ENCODE measurements at places on chromosomes 2 and 18. TPM values are rescaled to one million over a fixed set of nuclear protein-coding genes. Genes with fewer than 3 reads are reported as not detected.

The DYSF gene
- total RNA-seq: 8.5 TPM

The RAPH1 gene
- 27.4 TPM for total RNA-seq

The GNLY gene
- total RNA-seq: not detected

The IL1R2 gene
- total RNA-seq: not detected

GRCh38 chr2:106269591-106270291 lies 75.6 kb upstream of the UXS1 start:
- DNase-seq: no peak

DNA sequence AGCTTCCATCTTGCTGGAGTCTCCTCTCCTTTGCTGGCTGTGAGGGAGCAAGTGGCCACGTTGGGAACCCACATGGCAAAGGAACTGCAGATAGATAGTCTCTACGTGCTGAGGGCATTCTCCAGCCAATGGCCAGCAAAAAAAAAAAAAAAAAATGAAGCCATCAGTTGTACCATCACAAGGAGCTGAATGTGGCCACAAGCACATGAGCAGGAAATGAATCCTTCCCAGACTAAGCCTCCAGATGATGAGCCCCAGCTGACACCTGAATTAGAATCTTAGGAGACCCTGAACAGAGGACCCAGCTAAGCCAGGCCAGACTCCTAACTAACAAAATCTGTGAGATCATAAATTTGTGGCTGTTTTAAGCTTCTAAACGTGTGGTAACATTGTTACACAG lies 57.9 kb downstream of the SPIRE1 start:
- DNase-seq: no peak

The UGT1A8 gene
- total RNA-seq: not detected

GRCh38 chr2:112798979-112799975 lies 15.0 kb upstream of the IL1A start:
- no peak for DNase-seq

DNA sequence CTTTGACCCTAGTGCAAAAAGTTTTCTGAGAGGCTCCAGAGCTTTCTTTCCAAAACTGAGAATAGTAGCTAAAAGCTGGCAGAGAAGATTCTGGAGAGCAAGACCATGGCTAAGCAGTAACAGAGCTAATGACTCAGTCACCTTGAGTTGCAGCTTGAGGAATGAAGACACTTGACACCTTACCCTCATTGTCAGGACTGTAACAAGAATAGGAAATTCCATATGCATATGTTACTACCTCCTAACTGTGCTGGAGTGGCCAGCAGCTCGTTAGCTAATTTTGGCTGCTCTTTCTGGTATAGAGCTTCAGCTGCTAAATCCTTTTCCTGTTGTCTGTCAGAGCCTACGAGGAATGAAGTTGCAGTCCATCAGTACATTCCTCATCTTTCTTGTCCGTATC lies 68.6 kb upstream of the LHCGR start:
- DNase-seq: no peak

DNA sequence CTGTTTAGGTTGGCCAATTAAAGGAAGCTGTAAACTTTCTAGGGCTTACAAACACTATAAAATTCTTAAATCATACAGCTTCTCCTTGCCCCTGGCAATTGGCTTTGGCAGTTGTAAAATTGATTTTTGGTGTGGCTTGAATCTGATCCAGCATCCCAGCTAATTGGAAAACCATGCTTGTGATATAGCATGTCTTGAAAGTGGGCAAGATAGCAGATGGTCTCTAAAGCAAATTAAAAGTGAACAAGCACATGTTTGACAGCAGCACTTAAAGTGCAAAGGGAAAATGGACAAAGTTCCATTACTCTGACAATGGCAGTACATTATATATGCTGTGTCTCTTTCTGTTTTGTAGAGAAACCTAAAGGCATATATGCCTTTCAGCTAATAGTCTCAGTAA lies 302.9 kb upstream of the NXPH2 start:
- no peak for DNase-seq

DNA sequence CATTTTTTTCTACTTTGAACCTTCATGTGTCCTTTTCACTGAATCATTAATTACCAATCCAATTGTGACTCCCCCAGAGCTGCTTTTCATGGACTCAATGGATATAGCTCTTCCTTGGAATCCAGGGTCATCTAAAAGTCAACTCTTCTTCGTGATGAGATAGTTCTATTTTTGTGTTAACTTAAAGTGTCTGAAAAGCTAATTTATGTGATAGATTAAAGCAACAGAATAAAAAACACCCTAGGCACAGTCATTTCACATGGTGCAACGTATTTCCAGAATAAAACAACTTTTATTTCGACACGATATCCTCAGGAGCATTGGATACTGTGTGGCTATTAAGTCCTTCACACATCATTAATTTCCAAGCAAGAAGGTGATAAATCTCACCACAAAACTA lies 250.6 kb upstream of the SPHKAP start:
- DNase-seq: no peak

- no peak for DNase-seq
Observed at GRCh38 chr18:48940854-48941611, 9.7 kb downstream of the SMAD7 start.

The RSAD2 gene
- not detected for total RNA-seq

The NOL4 gene
- 2.6 TPM for total RNA-seq
